ENCODE measurements at places on chromosomes 3 and 15.

DNA sequence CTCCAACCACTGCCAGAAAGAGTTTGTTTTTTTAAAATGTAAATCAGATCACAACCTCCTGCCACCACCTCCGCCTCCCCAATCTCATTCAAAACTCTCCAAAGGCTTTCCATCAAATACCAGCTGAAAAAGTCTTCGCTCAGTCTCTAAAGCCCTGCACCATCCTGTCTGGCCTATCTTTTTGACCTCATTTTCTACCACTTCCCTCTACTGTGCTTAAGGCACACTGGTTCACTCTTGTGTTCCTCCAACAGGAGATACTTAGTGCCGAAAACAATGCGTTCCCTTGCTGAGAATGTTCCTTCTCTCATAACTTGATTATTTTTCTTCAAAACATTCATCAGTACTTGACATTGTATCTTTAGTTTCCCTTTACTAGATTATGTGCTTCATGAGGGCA lies 3.5 kb downstream of the BTBD1 start:
- DNase-seq, result no peak

DNA sequence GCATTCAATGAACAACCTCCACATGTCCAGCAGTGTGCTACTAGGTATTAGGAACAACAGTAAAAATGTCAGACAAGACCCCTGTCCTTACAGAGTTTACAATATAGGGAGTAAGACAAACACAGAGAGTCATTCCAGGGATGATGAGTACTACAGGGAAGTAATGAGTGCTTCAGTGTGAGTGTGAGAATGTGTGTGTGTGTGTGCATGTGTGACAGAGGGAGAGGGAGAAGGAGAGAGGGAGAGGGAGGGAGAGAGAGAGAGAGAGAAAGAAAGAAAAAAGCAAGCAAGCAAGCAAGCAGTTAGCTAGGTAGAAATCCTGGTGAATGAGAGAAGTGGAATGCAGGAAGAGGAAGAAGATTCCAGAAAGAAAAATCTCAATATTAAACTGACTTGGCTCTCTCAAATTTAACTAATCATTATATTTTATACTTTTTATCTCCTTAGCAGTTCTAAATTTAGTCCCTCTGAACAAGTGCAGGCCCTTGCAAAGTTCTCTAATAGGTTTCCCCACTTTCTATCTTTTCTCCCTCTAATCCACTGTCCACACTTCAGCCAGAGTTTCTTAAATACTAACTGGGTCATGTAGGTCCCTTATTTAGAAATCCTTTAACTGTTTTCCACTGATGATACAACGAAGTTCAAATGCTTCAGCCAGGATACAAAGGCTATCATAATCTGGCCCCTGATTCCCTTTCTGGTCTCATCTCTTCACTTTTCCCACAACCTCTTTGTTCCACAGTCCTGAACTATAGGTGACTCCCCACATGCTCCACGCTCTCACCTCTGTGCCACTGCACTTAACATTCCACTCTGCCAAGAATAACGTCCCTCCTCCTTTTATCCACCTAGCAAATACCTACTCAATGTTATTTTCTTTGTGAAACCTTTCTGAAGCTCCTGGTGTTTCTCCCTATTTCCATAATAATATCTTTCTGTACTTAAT lies 10.3 kb downstream of the DCBLD2 start:
- no peak for DNase-seq

DNA sequence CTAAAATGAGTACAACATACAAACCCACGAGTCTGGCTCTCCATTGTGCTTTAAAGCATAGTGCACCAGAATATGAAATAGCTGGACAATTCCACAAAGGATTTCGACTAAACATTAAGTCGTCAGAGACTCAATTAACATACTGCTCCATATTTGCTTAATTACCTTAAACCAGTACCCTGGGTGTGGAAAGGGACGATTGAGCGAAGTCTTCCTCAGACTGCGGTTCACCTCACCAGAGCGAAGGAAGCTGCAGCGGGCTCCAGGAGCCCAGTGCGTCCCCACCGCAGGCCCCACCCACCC lies 218 bp upstream of the TRPC1 start:
- DNase-seq, result no peak

- DNase-seq, result no peak
Measured at GRCh38 chr15:66868918-66869317, 166.9 kb downstream of the SMAD6 start.

DNA sequence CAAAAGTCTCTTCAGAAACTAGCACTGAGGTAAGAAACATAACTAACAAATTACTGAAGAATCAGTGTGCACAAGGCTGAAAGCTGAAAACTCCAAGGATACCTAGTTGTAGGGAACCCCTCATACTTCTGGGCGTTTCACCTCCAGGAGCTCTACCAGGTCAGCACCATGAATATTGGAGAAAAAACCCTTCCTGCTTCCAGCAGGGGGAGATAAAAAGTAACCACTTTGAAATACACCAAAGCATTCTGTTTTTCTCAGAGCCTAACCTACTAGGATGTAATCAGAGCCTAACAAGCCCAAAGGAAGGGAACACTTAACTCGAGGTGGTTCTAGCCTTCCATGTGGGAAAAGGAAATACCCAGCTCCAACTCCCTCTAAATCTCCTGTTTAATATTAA lies 175.8 kb upstream of the MME start:
- peak; percentile 17 for DNase-seq

DNA sequence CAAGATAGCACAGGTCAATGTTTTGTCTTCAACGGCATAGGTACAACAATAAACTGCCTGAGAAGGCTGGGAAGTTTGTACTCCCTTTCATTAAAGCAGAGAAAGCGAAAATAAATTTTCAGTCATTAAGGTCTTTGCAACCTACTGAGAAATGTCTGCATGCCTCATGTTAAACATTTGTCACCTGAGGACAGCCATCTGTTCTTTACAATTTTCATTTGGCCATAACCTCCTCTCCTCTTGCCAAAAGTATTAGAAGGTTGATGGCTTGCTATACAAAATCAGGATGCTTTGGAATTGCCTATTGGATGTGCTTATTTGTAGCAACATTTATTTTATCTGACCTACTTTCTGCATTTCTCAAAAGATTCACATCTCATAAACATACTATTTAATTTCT lies 122.7 kb downstream of the GOLIM4 start:
- no peak for DNase-seq

DNA sequence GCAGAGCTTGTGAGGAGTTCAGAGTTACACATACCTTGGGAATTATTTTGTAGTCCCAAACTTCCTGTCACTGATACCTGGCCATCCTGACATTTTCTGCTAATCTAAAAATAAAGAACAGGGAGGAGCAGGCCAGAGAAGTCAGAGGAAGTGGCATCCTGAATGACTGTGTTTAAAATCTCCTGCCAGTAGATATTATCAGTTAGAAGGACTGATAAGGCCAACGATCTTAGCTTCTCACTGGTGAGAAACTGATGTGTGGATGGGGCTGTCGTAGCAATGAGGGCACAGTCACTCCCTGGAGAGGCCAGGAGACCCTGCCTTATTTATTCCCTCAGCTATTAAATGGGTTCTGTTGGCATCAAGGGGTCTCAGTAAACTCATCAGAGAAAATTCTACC lies 115.1 kb downstream of the DGKG start:
- DNase-seq, result no peak

DNA sequence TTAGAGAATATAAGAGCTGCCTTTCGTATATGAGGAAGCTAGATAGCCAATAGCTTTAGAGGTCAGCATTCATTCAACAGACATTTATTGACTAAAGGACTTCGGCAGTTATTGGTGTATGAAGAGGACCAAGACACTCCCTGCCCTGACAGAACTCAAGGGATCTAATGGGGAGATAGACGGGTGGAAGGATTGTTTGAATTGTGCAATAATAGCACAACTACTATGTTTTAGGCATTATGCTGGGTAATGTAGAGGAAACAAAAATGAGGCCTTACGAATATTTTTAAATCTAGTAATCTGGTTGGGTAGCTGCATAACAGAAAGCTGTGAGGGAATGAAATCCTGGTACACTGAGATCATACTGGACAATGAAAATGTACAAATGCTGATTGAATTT lies 5.0 kb downstream of the LRCH3 start:
- DNase-seq, result no peak

GRCh38 chr3:12687948-12688347 lies 24.0 kb upstream of the RAF1 start:
- no peak for DNase-seq

GRCh38 chr3:13839253-13839652 lies 40.6 kb downstream of the WNT7A start:
- DNase-seq, result no peak

GRCh38 chr3:172511783-172512762 lies 11.2 kb downstream of the TNFSF10 start:
- DNase-seq, result peak; percentile 61

- DNase-seq, result no peak
Measured at GRCh38 chr15:100778831-100779288, 100.8 kb upstream of the ALDH1A3 start.

DNA sequence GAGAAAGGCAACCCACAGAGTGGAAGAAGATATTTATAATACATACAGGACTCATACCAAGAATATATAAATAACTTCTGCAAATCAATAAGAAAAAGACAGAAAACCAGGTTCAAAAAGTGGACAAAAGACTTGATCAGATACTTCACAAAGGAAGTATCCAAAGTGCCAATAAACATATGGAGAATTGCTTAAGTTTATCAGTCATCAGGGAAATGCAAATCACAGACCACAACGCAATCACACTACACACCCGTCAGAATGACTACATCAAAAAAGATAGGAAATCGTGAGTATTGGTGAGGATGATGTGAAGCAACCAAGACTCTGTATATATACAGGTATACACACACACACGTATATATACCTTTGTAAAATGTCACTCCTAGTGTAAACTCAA lies 180.6 kb downstream of the FAM43A start:
- no peak for DNase-seq

DNA sequence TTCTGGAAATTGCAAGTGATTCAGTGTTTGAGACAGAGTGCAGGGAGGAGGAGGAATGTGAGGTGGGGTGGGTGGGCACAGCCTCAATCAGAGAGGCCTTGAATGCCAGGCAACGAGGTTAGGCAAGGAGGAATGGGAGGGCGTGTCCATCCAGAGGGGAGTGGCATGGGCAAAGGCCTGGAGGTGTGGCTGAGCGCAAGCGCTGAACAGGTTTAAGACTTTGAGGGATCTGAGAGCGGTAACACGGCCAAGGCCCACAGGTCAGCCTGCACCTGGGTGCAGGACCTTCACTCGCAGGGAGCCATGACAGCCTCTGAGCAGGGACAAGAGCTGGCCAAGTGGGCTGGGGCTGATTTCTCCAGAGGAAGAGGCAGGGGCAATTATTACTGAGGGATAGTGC lies 125.9 kb downstream of the TPRA1 start:
- peak; percentile 70 for DNase-seq

- DNase-seq, result no peak
Measured at GRCh38 chr15:66170042-66170441, 83.5 kb downstream of the MEGF11 start.

DNA sequence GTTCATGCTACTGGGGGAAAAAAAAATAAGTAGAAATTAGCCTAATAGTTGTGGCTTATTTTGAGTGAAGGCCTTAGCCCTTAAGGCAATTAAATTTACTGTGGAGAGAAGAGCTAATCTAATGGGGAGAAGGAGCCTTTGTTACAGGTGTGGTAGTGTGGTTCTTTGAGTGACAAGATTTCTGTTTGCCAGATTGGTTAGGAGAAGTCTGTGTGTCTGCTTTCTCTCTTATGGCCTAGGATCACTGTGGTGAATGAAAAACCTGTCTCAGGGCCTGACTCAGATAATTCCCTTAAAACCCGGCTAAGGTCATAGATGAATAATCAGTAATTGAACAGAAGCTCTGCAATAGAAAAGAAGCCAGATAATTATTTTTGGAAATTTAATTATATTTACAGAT lies 27.0 kb downstream of the OPA1 start:
- DNase-seq, result no peak

DNA sequence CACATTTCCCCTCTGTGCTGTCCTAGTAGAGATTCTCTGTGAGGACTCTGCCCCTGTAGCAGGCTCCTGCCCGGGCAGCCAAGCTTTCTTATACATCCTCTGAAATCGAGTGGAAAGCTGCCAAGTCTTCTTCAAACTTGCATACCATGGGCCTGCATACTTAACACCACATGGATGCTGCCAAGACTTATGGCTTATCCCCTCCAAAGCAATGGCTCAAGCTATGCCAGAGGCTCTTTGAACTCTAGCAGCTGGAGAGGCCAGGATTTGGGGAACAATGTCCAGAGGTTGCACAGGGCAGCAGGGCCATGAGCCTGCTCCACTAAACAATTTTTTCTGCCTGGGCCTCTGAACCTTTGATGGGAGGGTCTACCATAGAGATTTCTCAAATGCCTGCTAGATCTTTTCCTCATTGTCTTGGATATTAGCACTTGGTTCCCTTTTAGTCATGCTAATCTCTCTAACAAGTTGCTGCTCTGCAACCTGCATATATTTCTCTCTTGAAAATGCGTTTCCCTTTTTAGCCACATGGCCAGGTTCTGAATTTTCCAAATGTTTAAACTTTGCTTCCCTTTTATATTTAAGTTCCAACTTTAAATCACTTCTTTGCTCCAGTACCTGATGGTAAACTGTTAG lies 6.1 kb upstream of the PLSCR4 start:
- no peak for DNase-seq

DNA sequence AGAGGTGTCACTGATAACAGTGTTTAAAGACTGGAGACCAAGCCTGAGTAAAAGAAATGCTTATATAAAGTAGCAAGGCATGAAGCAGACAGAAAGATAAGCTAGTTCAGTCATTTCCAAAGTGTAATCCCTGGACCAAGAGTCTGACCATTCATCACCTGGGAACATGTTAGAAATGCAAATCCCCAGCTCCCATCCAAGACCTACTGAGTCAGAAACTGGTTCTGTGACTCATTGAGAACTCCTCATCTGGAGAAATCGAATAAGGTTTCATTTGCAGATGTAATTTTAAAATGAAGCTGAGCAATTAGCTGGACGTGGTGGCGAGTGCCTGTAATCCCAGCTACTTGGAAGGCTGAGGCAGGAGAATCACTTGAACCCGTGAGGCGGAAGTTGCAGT lies 473.9 kb upstream of the UBE2E2 start:
- no peak for DNase-seq

DNA sequence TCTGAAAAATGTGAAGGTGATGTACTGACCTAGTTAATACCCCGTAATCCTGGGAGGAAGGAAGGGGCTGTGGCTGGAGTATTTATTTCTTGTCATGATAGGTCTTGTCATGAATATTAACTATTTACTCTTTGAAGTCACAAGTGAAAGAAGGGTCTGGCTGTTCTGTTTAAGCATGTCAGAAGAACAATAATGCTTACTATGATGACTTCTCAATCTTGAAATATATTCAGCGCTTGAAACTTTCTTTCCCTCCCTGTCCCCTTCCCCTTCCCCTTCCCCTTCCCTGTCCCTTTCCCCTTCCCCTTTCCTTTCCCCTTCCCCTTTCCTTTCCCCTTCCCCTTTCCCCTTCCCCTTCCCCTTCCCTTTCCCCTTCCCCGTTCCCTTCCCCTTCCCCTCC lies 153.9 kb downstream of the PPM1L start:
- DNase-seq, result no peak

DNA sequence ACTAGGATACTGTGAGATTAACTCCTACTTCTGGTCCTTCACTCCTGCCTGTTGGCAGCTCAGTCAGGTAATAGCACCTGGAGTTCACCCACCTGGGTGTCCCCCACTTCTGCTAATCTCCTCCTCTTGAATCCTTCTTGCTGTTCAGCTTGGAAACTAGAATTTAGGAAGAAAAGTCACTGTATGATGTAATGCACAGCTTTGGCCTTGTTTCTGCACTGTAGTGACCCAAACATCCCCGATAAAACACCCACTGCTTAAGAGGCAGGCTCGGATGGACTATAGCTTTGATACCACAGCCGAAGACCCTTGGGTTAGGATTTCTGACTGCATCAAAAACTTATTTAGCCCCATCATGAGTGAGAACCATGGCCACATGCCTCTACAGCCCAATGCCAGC lies 24.8 kb downstream of the STARD5 start:
- DNase-seq, result no peak
